ENCODE measurements at places on chromosomes 1 and 21.

DNA sequence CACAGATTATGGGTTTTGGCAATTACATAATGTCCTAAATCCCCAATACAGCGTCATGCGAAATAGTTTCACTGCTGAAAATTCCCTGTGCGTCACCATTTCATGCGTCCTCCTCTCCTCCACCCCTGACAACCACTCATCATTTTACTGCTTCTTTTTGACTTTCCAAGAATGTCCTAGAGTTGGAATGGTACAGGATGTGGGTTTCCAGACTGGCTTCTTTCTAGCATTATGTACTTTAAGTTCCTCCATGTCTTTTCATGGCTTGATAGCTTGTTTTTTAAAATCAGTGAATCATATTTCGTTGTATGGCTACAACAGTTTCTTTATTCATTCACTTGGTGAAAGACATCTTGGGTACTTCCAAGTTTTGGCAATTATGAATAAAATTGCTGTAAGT lies 7.4 kb downstream of the NBPF3 start:
- no peak for DNase-seq

DNA sequence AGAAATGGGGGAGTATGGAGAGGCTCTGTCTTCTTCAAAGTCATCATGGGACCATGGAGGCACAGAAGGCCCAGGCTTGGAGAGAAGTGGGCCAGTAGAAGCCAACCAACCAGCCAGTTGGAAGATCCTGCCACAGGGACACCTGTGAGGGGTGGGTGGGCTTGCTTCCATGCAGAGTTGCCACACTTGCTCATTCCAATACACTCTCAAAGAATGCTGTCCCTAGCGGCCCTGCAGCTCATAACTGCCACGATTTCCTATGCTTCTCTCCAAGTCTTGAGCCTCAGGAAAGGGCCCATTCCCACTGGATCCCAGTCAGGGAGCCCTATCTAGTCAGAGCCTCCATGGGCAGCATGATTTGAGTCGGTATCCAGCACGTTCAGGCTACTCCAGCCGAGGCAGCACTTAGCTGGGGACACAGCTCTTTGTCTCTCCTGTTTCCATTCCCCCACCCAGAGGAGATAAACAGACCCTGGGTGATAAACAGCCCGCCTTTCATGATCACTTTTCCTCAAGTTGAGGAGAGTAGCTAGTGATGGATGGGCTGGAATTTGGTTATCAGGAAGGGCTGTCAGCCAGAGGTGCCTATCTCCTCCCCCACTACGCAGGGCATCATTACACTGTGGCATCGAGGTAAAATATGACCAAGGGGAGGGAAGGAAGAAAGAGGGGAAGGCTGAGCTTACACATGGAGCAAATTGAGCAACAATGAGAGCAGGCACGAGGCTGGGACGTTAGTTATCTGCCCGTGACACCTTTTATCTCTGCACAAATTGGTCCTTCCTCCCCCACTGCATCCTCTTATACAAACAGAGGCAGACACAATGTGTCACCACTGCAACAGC lies 64.6 kb downstream of the ERI3 start:
- DNase-seq, result no peak

DNA sequence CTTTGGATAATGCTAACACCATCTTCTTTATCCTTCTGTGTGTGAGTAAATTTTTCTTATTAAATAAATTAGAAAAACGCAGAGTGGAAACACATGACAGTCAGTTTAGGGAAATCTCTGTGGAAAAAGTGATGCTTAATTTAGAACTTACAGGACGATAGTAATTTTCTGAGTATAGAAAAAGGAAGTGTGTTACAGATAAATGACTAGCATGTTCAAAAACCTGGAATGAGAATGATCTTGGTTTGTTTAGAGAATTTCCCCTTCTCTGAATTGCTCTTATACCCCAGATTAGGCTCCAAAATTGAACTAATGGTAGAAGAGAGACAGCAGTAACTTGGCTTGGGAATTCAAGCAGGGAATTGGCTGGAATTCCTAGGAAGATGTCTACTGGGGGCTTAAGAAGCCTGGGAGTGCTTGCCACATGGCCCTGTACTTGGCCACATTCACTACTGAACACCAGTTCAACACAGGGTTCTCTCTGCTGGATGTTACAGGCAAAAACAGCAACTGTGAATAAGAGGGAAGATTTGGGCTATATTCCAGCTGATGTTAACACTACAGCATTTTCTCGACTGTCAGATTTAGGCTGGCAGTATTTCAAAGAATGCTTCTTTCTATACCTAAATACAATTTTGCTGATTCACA lies 1004.2 kb downstream of the TTLL7 start:
- DNase-seq, result no peak

DNA sequence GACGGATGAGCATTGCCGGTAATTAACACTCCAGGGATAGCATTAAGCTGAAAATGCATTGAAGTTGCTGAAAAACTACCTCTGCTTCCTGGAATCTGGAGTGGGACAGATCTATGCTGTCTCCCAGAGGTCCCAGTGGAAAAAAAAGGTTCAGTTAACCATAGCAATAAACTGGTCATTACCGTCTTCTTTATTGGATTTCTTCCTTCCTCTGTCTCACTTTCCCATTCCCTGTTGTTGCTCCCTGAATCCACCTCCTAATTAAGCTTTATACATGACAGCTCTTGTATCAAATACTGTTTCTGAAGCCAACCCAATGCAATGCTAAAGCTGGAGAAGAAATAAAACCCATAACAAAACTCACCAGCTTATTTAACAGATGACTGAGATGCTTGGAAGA lies 1805.9 kb downstream of the NCAM2 start:
- DNase-seq, result no peak

- no peak for DNase-seq
Observed at GRCh38 chr1:37071829-37072228, 37.5 kb upstream of the GRIK3 start.

- no peak for DNase-seq
Observed at GRCh38 chr1:104706631-104707147, 957.0 kb downstream of the AMY1C start.

DNA sequence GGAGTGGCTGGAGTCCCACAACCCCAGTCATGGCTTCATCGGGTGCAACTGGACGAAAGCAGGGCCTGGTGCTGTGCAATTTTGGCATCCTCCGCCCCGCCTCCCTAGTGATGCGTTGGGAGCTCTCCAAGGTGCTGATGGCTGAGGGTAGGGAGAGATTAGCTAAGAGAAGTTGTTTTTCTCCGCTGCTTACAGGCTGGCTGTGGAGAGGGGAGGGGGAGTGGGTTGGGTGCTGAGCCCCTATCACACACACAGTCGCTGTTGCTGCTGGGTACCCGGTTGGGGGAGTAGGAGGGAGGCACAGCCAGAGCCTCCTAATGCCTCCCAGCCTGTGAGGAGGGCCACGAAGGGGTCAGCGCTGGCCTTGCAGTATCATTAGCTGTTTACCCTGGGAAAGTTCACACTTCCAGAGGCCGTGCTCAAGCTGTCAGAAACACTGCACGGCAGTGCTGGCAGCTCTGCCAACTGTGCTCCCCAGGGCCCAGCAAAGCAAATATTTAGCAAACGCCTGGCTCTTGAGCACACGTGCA lies 110.0 kb downstream of the GRIK3 start:
- peak; percentile 67 for DNase-seq

GRCh38 chr1:157198619-157199420 lies 60.6 kb upstream of the ETV3 start:
- peak; percentile 22 for DNase-seq

DNA sequence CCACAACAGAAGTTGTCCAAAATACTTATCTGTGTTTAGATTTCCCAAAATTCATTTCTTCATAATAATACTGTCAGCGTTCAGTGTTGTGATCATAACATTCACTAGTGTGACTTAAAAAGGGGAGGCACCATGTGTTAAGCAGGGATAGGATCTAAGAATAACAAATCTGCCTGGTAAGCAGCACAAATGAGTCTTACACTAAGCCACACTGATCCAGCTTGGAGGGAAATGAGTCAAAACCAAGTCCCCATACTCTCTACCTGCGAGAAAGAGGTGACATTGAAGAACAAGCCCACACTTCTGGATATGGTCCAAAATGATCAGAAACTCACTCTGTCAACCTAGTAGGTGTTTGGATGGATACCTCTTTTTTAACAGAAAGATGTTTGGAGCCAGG lies 145.5 kb downstream of the CRB1 start:
- peak; percentile 44 for DNase-seq

GRCh38 chr1:53562291-53562980 lies 103.2 kb downstream of the DMRTB1 start:
- DNase-seq, result no peak

DNA sequence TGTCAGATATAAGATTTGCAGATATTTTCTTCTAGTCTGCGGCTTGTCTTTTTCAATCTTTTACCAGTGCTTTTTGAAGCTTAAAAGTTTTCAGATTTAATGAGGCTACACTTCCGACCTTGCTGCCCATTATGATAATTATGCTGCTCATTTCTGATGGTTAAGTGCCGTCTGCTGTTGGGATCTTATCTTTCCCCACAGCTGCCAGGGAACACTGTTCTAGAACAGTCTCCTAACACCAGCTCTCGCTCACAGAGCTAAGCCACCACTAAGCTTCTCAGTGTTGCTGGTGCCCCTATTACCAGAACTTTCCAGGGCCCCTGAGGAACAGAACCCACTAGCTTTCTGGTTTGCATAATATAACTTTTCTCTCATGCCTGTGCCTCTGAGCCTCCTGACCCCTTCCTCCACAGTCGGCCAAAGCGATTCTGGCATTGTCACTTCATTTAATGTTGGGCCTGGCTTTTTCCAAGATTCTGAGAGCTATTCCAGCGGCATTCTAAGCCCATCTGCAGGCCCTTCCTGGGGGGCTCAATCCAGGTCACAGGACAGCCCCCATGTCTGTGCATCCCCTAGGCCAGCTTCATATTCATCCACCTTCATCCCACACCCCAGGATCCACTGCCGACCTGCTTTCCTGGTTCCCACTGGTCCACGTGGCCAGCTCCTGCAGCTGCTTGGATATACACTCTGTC lies 237.0 kb downstream of the PTPRU start:
- peak; percentile 63 for DNase-seq

- no peak for DNase-seq
Observed at GRCh38 chr1:78227705-78228635, 182.2 kb downstream of the GIPC2 start.

GRCh38 chr1:52603630-52604029 lies 1.5 kb downstream of the GPX7 start:
- DNase-seq, result no peak

GRCh38 chr1:163874070-163874469 lies 552.3 kb downstream of the NUF2 start:
- peak; percentile 32 for DNase-seq

GRCh38 chr1:221149555-221150075 lies 270.4 kb downstream of the HLX start:
- no peak for DNase-seq

DNA sequence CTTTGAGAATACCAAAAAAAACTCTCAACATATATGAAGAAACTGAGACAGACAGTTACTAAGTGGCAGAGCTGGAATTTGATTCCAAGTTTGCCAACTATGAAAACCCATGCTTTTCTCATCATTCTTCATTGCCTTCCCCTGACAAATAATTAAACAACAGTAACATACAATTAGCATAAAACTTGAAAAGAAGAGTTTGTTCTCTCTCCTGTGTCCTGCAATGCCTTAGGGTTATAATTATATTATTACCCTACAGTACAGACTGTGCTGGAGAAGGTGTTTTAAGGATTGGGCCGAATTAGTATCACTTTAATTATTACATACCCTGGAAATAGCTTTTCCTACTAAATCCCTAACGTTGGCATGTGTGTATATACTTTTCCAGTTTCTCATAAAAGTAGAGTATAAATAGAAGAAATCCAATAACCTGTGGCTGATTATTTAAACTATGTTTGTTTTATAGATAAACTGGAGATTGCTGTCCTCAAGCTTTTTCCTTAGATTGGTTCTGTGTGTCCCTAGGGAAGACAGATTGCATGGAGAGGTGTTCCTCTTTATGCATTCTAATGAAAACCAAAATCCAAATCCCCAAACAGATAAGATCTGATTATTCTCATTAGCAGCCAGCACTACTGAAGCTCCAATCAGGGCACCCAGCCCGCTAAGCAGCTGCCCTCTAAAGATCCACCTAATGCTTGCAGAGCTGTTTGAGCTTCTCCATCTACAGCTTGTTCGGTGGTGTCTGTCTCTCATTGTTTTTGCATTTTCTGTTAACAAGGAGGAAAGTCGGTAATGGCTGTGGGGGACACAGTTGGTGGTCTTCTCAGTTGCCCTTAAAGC lies 156.3 kb downstream of the TM2D1 start:
- DNase-seq, result peak; percentile 80

DNA sequence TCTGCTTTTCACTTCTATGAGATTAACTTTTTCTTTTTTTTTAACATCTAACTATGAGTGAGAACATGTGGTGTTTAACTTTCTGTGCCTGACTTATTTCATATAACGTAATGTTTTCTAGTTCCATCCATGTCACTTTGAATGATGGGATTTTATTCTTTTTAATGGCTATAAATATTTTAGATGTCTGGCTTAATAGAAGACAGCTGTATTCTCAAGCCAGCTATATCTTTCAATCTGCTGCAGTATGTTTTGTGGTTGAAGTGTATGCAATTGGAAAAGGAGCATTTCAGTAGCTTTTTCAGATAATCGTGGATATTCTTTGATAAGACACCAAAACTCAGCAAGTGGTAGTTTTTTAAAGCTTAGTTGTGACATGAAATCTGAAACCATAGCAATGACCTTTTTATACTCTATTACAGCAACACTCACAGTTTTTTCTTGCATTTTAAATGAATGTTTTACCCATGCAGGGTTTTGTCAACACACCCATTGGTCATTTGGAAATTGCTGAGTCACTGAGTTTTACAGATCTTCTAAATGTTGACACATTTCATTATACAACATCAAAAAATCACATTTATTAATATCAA lies 5.7 kb upstream of the SVBP start:
- DNase-seq, result no peak

DNA sequence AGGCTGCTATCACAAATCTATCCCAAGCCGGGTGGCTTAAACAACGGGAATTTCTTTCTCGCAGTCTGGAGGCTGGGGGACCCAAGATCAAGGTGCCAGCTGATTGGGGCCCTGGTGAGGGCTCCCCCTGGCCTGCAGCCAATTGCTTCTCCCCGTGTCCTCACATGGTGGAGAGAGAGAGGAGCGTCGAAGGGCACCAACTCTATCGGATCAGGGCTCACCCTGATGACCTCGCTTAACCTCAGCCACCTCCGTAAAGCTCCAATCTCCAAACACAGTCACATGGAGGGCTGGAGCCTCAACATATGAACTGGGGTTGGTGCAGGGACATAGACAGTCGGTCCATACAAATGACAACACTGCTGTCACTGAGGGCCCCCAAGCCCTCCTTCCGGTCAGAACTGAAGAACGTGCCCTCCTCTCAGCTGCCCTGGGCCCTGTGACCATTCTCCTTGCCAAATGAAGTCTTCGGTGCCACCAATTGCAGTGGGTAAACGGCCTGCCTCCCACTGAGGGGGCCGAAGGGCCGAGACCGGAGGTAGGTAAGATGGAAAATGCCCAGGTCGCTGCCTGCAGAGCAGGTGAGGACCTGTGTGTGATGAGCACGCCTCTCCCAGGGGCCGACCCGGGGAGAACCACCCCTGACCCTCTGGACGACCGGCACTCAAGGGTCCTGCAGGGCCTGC lies 211.0 kb downstream of the TOMM20 start:
- no peak for DNase-seq

GRCh38 chr1:81254560-81254959 lies 546.2 kb upstream of the ADGRL2 start:
- DNase-seq, result peak; percentile 17

All from D341Med (cell line).